CD4-positive, alpha-beta T cell treated with Interleukin-10 for 1 hour (primary cell): ENCODE measurements at places on chromosomes 3 and 15.

DNA sequence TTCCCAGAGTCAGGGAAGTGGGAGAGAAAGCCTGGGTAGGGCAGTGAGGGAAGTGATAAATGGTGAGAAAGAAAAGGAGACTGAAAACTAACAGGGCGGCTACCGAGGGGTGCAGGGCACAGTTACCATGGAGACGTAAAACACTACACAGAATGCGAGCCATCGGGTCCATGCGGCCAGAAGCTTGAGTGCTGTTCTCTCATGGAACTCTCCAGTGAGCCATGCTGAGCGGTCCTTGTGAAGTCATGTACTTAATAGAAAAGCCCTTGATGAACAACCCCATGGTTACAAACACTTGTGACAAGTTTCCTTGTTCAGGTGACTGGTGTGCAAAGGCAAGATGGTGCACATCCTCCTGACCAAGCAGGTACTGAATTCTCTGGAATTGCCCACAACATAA, 3.7 kb upstream of the PLA2G4F start:
- DNase-seq = no peak

- DNase-seq = no peak
Measured at GRCh38 chr3:128416578-128417211, 50.0 kb downstream of the DNAJB8 start.

DNA sequence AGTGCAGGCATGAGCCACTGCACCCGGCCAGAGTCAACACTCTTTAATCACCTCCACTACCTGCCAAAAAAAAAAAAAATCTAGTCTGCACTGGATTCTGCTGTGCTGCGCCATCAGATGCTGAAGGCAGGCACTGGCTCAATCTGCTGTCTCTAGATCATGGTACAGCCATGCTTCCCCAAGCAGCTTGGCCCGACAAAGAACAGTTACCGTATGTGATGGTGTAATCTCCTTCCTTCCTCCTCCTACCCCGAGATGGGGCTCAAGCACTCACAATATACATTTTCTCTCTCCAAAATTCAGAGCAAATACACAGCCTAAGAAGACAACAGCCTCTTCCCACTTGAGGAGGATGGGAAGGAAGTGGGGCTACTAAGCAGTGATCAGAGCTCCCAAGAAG, 45.1 kb downstream of the DAPK2 start:
- no peak for DNase-seq

DNA sequence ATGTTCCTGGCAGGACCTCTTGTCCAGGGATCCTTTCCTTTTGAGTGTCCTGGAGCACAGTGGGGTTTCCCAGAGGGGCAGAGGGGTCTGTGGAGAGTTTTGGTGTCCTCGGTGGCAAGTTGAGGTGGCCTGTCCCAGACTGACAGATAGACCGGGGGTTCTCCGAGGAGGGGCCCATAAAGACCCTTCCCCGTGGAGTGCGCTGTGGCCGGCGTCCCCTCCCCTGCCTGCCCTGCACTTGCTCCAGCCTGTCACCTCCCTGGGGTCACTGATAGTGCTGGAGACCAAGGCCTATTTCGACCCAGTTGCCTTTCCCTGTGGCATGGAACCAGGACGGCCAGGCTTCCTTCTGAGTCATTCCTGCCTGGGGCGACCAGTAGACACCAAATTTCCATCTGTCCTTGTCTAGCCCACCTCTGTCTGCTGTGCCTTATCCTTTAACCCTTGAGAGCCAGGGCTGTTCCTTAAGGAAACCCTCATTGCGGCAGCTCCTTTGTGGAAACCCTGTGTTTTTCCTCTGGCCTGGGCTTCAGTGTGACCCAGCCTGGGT, 2.9 kb downstream of the MUC4 start:
- DNase-seq = no peak

- DNase-seq = peak; percentile 62
Measured at GRCh38 chr3:141279077-141279967, 47.7 kb downstream of the PXYLP1 start.

DNA sequence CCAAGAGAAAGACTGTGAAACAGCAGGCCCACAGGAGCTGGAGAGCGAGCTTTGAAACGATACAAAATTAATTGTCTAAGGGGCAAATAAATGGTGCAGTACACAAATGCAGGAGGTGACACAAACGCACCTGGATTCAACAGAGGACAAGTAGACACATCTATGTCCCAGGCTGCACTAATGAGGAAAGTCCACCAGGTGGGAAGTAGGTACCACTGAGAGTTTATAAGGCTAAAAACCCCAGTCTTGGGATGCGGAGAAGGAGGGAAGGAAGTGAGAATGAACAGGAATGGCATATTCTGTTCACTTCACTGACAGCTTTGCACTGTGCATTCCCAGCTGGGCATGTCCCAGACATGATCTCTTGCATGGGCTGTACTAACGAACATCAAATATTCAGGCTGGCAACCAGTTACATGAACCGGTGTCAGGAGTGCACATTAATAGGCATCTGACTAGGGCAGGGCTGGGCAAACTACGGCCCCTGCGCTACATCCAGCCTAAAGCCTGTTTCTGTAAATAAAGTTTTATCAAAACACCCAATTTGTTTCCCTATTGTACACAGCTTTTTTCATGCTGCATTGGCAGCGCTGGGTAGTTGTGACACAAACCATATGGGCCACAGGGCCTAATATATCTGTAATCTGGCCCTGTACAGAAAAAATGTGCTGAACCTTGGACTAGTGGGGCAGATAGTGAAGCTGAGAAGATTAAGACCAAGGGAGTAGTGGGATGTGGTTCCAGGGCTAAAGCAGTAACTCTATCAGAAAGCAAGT, 107.0 kb downstream of the IGF2BP2 start:
- DNase-seq = no peak

DNA sequence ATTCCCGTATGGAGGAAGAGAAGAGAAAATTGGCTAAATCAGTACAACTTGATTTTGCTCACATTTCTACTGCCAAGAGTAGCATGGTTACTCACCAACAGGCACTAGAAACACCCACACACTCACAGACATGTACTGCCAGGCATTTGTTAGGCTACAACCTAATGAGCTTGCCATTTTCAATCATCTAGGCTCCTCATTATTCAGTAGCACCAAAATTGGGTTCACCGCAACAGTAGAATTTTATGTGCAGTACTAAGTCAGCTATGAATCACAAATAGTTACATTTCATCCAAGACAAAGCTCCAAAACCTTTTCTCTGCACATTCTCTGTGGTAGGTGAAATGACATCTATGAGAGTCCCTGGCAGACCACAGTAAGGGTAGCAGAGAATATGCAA, 15.0 kb upstream of the THUMPD3 start:
- no peak for DNase-seq

DNA sequence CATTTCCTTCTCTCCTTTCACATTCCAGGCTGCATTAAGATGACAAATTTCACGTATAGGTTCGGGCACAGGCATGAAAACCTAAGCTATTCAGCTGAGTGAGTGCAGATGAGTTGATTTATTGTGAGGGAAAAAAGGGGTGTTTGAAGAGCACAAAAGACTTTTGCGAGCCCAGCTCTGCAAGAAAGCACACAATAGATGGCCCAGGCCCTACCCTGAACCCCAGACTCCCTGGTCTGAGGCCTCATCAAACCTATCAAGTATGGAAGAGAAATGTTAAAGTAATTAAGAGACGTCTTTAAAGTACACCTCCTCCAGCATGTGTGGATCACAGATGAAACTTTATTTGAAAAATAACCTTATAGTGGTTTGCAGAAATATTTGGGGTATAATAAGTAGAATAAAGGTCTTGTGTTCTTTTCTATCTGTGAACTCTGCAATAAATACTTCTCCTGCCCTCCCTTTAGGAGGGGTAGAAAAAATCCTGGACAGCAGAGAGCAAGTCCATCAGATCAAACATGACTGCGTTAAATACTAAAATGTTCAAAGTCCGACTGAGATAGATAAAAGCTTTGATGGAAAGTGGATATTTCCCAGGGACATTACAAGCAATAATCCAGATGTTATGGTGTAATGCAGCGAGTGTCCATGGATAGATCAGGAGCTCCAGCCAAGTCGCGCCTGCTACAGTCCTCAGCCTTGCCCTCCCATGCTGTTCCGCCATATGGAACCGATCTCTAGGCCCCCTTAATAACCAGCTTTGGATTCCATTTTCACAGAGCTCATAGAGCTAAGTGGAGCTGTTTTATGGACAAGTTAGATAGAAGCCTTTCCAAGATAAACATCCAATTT, 121.5 kb downstream of the MCTP2 start:
- DNase-seq = no peak

DNA sequence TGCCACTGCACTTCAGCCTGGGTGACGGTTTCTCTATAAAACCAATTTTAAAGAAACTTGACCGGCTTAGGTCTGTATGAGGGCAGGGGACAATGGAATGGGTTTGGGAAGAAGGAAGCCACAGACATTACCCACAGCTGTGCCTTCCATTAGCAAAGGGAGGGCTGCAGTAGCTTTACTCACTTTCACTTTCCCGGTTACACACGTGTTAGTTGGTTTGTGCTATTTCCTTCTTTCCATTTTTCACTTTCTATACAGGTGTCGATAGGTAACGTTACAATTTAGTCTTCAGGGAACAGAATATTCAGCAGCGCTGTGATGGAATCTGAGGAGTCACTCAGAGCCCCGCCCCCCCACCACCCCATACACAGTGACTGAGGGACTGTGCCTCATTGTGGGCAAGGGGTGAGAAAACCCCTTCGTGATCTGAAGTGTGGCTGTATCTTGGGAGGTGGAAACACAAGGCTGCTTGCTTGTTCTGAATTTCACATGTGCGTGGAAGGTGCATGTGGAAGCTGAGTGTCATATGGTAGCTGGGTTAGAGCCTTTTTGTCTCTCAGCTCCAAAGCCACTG, 44.8 kb upstream of the RPL32 start:
- DNase-seq = peak; percentile 16

DNA sequence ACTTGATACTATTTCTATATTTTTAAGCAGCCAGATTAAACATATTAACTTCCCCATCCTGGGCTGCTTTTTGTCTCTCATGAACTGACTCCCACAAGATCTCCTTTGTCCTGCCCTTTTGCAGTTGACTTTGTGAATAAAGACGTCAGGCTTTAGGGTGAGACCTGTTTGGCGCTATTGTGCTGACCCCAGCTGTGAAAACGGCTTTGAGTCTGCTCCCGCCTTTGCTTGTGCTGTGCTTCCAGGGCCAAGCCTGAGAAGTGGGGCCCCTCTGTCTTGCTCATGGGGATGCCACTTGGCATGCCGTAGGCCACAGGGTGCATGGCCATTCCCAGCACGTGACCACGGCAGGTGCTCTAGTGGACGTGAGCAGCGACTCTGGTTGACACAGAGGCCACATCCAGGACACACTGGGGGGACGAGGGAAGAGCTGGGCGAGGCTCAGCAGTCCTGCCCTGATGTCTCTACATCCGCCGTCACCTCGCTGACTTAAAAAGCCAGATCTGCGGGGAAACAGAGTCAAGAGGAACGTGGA, 268.9 kb upstream of the LYSMD4 start:
- DNase-seq = no peak

DNA sequence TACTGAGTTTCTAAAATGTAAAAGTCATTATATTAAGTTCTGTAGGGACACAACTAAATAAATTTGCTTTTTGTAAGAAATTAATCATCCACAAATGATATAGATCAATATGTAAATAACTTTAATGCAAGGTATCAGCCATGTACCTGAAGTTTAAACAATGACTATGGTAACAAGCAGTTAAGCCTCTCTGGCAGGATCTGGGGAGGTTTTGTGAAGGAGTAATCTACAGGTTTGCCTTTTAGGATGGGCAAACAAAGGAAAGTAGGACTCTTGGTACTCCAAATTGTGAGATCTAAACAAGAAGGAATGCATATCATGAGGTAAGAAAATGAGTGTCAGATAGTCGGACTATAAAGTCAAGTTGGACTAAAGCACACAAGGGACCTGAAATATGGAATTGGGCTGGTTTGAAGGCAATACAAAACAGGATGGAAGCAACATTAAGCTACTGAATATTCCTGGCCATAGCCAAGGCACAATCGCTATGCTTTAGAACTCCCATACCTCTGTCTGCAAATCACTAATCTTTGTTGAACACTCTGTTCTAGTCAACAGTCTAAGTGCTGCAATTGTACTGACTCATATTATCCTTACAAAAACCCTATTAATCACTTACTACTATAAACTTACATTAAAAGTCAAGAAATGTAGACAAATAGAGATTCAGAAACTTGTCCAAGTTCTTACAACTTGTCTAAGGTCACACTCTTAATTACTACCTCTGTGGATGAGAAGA, 412.8 kb downstream of the DIPK2A start:
- no peak for DNase-seq

DNA sequence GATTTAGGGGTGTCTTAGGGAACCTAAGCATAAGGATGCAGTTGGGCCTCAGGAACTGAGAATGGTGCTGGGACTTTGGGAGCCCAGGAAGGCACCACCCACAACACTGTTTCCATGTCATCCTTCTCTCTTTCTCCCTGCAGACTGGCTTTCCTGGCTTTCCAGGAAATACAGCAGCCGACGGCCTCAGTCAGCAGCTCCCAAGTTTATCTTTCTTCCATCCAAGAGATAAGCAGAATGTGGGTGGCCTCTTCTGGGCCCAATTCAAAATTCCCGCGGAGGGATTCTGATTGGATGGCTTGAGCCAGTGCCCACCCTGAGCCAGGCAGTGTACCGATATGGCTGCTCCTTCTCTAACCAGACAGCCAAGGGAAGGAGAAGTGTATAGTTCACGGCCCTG, 4.5 kb upstream of the CLN6 start:
- DNase-seq = no peak

- no peak for DNase-seq
Measured at GRCh38 chr3:158005391-158006100, 100.7 kb downstream of the SHOX2 start.

GRCh38 chr3:8900869-8901268, 62.4 kb downstream of the RAD18 start:
- DNase-seq = no peak

GRCh38 chr15:22226034-22226790, 145.9 kb downstream of the OR4M2 start:
- no peak for DNase-seq

- DNase-seq = peak; percentile 7
Measured at GRCh38 chr15:74314795-74315438, 52.5 kb downstream of the CYP11A1 start.

- peak; percentile 80 for DNase-seq
Measured at GRCh38 chr15:90885432-90886290, 1.4 kb downstream of the FES start.

DNA sequence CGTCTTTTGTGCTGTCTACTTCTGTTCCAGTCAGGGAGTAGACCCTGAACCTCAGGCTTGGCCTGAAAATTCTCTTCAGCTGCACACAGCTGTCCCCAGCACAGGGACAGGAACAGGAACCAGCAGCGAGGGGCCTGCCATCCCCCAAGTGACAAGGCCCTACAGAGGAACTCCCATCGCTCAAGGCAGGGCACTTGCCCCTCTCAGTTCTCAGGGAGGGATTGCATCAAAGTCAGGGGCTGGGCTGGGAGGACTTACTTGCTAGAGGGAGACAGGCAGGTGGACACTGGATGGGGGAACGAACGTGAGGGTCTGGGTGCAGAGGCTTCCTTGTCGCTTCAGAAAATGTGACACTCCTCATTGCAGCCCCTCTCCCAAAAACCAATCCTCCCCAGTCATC, 163.6 kb downstream of the CHSY1 start:
- DNase-seq = no peak

DNA sequence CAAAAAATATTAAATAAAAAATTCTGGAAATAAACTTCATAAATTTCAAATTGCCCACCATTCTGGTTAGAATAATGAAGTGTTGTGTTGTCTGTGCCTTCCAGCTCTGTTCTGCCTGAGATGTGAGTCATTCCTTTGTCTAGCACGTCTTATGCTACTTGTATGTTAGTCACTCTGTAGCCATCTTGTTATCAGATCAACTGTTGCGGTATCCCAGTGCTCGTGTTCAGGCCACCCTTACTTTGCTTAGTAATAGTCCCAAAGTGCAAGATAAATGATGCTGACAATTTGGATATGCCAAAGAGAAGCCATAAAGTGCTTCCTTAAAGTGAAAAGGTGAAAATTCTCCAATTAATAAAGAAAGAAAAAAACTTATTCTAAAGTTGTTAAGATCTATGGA, 527.5 kb downstream of the NAALADL2 start:
- no peak for DNase-seq
